AG09309 (cell line): ENCODE measurements at places on chromosomes 12 and 14.
A peak's percentile ranks its signal among the peaks of the same experiment; 100 is the strongest.

DNA sequence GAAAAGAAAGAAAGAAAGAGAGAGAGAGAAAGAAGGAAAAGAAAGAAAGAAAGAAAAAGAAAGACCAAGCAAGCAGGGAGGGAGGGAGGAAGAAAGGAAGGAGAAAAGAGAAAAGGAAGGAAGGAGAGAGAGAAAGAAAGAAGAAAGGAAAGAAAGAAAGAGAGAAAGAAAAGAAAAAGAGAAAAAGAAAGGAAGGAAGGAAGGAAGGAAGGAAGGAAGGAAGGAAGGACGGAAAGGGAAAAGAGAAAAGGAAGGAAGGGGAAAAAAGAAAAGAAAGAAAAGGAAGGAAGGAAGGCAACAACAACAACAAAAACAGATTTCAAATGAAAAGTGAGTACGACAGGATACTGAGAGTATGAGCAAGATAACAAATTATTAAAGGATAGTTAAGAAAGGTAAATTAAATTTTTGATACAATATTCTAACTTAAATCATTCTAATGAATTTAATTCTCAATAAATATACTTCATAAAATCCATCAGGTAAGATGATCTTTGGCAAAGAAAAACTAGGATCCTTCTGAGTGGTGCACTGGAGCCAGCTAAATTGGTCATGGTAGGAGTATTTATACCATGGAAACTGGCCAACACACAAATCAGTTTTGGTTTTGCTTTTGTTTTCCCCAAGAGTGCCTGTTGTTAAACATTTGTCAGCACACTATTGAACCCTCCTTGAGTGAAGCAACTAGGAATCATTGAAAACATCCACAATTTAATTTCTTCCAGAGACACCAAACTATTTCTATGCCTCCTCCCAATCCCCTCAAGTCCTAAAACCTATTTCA lies 56.1 kb upstream of the DYRK2 start:
- DNase-seq = peak; percentile 43

DNA sequence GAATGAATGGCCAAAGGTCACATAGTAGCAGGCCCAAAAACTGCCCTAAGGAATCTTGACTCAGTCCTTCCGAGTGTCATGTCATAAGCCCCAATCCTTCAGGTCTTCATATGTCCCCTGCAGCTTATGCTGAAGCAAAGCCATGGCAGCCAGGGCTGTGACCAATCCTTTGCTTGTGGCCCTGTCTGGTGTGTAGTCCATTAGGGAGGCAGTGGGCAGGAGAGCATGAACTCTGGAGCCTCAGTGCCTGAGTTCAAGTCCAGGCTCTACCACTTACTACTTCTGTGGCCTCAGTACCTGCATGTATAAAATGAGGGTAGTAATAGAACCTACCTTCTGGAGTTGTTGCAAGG lies 20.3 kb downstream of the PLEKHG3 start:
- no peak for DNase-seq

DNA sequence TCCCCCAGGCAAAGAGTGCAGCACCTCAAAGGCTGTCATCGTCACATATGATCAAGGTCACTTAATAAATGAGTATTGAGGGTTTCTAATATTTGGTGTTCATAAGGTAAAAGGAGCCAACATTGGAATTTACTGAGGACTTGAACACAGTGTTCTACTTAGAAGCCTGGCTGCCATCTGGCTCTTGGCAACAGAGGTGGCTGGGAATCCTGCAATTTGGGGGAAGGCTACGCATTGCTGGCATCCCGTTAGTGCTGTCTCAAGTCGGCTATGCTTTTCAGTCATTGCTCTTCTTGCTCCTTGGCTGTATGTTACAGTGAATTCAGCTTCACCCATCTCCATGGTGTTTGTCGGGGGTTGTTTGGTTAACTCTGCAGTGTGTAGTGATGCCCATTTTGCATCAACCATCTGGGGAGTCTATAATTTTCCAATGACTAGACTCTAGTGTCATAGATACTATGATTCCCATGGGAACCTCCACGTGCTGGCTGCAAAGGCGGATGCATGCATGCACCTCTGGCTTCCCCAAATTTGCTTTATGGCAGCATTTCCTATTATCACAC lies 12.9 kb upstream of the SLC24A4 start:
- DNase-seq = no peak

- DNase-seq = no peak
Observed at GRCh38 chr12:118035190-118036041, 18.9 kb downstream of the RFC5 start.

- no peak for DNase-seq
Observed at GRCh38 chr12:62966990-62967506, 32.1 kb upstream of the PPM1H start.

GRCh38 chr12:89103831-89104230 lies 248.5 kb downstream of the DUSP6 start:
- no peak for DNase-seq
